Hippocampal formation (tissue), 2 donors: ENCODE measurements at places on chromosomes 3 and 15.

GRCh38 chr15:45184562-45185041 is 3.2 kb downstream of the SHF start:
- no peak for DNase-seq

GRCh38 chr15:93848490-93848889 is 382.9 kb upstream of the MCTP2 start:
- DNase-seq = no peak

GRCh38 chr3:57572096-57572495 is 16.0 kb downstream of the PDE12 start:
- DNase-seq = no peak

DNA sequence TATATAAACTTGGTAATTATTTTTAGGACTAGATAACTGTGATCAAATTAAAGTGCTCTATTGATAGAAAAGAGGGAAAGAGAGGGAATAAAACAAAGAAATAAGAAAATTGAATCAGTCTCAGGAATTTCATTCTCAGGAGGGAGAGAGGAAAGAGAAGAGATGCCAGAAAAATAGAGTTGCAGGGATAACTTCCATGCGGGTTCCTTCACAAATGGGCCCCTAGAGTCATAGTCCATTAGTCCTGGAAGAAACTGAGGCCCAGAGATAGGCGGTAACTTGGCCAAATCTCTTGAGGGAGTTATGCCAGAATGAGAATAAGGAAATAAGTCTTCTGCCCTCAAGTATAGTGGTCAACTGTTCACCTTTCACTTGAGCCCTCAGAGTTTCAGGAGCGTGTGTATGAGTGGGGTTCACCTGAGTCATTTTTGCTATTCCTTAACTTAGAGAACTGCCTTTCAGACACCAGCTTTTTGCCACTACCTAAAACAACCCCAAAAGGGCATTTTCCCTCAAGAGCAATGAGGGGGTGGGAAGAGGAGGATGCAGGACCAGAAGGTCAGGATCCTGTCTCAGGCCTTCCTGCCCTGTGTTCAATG is 192.6 kb downstream of the MEX3B start:
- no peak for DNase-seq

DNA sequence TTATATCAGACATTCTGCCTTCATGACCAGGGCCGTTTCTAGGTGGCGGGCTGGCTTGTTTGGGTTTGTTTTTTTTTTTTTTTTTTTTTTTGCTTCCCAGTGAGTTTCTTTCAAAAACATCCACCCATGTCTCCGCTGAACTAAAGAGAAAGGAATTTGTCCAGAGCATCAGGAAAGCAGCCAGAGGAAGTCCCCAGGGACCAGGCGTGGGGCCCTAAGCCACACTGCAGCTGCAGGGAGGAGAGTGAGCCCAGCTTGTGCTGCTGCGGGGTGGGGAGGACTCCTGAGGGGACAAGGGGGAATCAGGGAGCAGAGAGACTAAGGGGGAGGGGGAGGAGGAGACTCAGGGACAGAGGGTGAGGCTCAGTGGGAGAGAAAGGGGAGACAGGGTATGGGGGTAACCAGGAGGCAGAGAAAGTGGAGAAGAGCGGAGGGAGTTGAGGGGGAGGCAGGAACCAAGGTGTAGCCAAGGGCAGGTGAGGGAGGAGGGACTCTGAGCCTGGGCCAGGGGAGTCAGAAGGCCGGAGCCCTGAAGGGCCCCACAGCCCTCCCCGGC is 49.5 kb downstream of the CYP11A1 start:
- DNase-seq = no peak

- DNase-seq = no peak
Measured at GRCh38 chr3:125179143-125179883, 33.2 kb downstream of the SLC12A8 start.

- peak; percentile 87 for DNase-seq
Measured at GRCh38 chr3:38453075-38453912, at the start of gene ACVR2B. Gene ACVR2B (plus strand): TSS chr3:38453890. CDS start chr3:38454323, 433 bp downstream.

DNA sequence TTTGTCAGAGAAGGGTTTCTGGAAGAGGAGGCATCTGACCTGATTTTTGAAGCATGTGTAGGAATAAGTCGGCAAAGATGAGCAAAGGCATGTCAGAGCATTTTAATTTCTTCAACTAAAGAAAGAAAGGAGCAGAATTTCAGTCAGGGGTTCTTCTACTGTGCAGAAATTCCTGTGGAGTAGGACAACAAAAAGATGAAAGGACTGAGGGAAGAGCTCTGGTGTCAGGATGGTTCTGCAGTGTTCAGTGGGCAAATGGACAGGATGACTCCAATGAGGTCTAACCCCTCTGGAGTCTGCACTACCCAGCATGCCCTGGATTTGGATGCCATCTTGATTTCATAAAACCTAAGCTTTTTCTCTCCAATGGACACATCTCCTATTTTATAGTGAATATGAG is 47.7 kb upstream of the SIAH2 start:
- DNase-seq = no peak
